ENCODE measurements at places on chromosomes 5 and 9.
A peak's percentile ranks its signal among the peaks of the same experiment; 100 is the strongest.

- peak; percentile 54 for DNase-seq
These were observed 592 bp downstream of the TUBB4B start for GRCh38 chr9:137241490-137242268.

DNA sequence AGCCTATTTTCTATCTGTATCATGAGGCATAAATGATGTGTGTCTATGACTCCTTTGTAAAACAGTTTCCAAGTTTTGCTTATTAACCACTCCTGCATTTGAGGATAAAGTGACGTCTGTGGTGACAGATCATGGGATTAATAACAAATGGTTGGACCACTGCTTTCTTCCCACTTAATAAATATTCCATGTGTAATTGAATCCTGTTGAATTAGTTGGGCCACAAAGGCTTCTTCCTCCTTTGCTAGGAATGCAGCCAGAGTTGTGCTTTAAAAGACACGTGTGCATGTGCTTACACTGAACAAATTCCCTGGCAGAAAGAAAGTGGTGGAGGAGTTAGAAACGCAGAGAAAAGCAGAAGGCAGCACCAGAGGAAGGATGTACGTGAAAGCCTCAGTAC lies 150.2 kb downstream of the ACTBL2 start:
- DNase-seq: no peak

DNA sequence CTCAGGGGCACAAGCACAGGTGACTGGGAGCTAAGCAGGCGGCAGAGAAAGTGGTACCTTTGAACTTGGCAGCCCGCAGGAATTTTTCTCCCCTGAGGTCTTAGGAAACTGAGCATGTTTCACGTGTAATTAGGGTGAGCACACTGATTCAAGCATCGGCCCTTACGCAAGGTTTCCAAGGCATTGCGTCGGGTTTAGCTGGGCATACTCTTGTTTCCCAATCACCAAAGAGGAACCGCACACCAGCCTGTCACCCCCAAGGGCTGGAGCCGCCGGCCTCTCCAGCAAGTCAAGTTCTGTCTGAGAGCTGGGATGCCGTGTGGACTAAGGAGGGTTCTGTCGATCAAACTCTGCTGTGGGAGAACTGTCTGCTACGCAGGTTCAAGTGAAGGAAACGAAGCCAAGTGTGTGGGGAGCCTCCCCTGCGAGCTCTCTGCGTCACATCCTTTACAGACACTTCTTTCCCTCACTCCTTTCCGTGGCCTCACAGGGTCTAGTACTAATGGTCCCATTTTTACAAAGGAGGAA lies 53.0 kb downstream of the ERGIC1 start:
- no peak for DNase-seq

GRCh38 chr9:88974641-88975040 lies 16.6 kb upstream of the S1PR3 start:
- no peak for DNase-seq

GRCh38 chr9:32247168-32247567 lies 137.3 kb upstream of the ACO1 start:
- DNase-seq: no peak

GRCh38 chr9:89911721-89912604 lies 307.2 kb downstream of the GADD45G start:
- no peak for DNase-seq

- no peak for DNase-seq
These were observed 348.4 kb upstream of the FTMT start for GRCh38 chr5:121503111-121503840.

DNA sequence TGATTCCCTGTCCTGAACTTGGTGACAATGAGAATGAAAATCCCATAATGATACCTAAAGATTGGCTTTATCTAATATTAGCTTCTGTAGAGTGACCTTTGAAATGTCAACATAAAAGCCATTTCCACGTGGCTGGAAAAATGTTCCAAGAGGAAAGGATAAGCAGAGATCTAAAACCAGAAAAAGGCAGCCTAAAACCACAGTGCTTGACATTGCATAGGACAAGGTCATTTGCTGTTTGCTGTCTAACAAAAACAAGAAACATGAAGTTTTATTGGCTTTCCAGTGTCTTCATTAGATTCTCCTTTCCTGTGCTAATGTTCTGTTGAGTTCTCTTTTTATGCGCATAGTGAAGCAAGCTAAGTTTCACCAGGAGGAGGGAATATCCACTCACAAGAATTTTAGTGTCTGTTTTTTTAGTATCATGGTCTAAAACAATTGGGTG lies 44.6 kb downstream of the CPEB4 start:
- DNase-seq: no peak
